Fibroblast of skin of left quadriceps (primary cell): ENCODE measurements at places on chromosomes 3 and 15.

- DNase-seq: no peak
Observed at GRCh38 chr3:63386568-63386967, 108.5 kb downstream of the SYNPR start.

GRCh38 chr3:50616770-50617095, 218 bp upstream of the MAPKAPK3 start:
- peak; percentile 81 for DNase-seq

- no peak for DNase-seq
Observed at GRCh38 chr3:72560846-72561675, 287.2 kb downstream of the SHQ1 start.

DNA sequence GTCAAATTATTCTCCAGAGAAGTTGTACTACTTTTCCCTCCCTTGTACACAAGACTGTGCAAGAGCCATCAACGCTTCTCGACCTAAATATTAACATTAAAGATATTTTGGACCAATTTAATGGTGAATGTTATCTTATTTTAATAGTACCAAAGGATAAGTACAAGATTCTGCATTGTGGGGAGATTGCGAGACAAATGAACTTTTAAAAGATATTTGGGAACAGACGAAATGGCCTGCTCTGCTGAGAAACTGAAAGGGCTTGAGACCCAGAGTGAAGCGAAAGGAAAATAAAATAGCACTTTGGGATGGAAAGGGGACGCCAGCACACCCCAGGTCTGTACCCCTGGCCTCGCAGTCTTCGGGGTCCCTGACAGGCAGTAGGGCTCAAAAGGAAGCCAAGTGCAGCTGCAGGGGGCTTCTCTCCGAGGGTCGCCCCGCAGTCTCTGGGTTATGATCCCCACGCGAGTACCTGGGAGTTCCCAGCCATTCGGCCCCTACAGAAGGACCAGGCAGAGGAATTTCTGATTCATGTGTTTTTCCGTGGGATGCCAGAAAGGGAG, 97.6 kb upstream of the VGLL3 start:
- DNase-seq: no peak

- no peak for DNase-seq
Observed at GRCh38 chr3:25663347-25663868, 1.3 kb downstream of the TOP2B start.

- no peak for DNase-seq
Observed at GRCh38 chr3:111676211-111677006, 81.3 kb upstream of the ZBED2 start.

GRCh38 chr15:29815000-29815710, 7.1 kb downstream of the TJP1 start:
- no peak for DNase-seq

- DNase-seq: no peak
Observed at GRCh38 chr3:116870379-116870778, 160.8 kb downstream of the TUSC7 start.

DNA sequence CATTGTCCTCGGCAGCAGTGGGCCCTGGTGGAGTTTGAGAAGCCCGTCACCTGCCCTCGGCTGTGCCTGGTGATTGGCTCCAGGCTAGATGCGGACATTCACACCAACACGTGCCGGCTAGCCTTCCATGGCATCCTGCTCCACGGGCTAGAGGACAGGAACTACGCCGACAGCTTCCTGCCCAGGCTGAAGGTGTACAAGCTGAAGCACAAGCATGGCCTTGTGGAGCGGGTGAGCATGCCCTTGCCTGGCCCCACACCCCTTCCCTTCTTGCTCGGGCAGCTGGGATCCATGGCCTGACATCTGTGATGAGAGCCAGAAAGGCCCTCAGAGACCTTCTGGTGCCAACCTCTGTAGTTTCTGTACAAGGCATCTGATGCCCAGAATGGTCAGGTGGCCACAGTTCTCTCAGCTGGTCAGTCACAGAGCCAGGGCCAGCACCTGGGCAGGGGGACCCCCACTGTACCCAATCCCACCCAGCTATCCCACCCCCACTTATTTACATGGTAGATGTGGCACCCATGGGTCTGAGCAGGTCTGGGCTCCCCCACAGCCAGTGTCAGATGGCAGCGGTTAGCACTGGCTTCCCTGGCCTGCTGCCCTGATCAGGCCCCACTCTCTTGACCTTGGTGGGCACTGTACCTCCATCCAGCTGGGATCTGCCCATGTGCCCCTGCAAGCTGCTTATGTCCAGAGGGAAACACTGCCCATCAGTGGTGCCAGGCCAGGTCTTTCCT, 124.9 kb downstream of the DNAJB8 start:
- no peak for DNase-seq

- DNase-seq: no peak
Observed at GRCh38 chr3:15436246-15436645, 8.8 kb downstream of the EAF1 start.

- no peak for DNase-seq
Observed at GRCh38 chr3:195081242-195081963, 189.6 kb downstream of the XXYLT1 start.

GRCh38 chr3:180630371-180630770, 28.4 kb downstream of the TTC14 start:
- DNase-seq: no peak

GRCh38 chr15:61724251-61724939, 335.9 kb downstream of the VPS13C start:
- DNase-seq: no peak

- DNase-seq: no peak
Observed at GRCh38 chr3:51393564-51393963, 2.5 kb downstream of the RBM15B start.

GRCh38 chr15:67707520-67708283, 117.6 kb upstream of the SKOR1 start:
- no peak for DNase-seq
